ENCODE measurements at places on chromosomes 2 and 18. TPM values are rescaled to one million over a fixed set of nuclear protein-coding genes. Genes with fewer than 3 reads are reported as not detected.

DNA sequence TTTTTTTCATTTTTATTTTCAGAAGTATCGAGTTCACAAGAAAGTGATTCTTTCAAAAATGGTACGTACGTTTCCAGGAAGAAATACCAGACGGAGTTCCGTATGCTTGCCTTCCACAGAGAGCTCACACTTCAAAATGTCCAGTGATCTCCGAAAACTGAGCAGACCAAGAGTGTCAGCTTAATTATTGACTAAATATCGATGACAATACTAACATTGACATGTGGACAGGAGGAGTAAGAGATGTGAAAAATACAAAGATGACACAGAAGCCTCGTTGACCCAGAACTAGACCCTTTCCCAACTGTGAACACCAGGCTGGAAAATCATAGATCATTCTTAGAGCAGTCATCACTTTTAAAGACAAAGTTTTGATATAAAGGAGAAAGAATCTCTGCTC is 440.0 kb upstream of the POU3F3 start:
- no peak for DNase-seq

DNA sequence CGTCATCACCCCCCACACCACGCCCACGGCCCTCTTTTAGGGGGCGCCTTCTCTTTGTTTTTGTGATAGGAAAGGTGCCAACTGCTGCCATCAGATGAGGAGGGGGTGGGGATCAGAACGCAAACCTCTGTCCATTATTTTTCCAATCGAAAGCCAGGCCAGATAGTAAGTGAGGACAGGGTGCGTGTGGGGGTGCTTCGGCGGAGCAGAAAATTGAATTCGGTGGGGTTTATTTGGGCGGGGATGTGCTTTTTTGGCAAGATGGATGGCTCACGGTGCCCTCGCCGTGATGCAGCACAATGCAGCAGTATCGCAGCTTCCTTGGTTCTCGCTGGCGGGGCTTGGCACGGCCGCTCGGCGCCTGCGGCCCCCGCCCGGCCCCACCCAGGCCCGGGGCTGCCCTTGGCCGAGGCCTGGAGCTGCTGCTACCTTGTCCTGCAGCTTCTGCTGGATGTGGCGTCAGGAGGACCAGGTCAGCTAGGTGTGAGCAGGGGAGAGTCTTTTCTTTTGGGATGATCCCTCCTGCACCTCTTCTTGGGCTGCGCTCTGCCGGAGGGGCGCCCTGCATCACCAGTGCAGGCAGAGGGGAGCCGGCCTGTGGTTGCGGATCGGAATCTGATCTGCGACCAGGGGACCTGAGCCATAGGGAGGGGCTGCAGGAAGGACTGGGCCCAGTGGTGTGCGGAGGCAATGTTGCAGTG is 1.3 kb downstream of the SPTBN1 start:
- no peak for DNase-seq

Gene ADGRF3
- total RNA-seq = not detected

DNA sequence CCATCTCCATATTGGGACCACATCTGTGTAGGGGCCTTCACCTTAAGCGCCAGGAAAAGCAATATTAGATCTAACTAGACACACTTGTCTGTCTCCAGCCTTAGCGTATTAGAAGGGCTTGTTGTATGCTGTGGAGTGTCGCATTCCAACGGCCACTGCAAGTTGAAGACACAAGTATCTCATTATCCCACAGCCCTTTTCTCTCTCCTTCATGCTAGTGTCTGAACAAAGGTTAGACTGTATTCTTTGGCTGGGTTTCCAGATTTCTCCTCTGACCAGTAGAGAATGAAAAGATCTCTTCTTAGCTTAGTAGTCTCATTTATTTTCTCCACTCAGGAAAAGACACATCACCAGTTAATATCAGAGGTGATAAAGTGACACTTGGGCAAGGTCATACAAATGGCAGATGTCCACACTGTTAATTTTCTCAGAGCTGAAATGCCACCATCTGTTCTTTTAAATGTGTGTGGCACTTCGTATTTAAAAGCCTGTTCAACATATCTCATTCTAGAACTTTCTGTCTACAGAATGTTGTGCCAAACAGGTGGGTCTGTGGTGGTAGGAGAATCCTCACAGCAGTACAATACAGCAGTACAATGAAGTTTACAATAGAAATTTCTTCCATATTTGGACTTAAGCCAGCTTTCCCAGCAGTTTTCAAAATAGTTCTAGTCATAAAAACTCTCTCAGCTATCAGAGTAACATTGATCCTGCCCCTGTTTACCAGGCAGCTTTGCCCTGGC is 94.0 kb upstream of the ITGA6 start:
- DNase-seq = no peak

Gene RND3
- 67.5 TPM for total RNA-seq

- no peak for DNase-seq
Measured at GRCh38 chr2:69686813-69687212, 43.3 kb upstream of the AAK1 start.

DNA sequence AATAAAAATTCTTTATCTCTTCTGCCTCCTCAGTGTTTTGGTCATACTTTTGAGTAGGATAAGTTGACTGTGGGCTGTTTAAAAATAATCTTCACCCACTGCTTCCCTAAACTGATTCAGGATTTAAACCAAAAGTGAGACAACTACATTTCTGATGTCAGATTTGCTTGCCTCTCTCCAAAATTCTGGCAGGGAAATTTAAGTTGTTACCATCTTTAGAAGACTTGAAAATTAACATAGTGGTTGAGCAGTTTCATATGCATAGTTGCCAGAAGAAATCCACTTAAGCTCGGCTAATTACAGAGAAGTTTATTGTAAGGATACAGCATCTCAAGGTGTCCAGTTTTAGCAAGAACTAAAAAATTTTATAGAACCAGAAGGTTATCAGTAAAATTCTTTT is 57.0 kb downstream of the MAIP1 start:
- no peak for DNase-seq

GRCh38 chr18:79693561-79694205 is 14.1 kb downstream of the CTDP1 start:
- DNase-seq = peak; percentile 78

- DNase-seq = no peak
Measured at GRCh38 chr2:216742411-216742810, 47.1 kb upstream of the IGFBP5 start.

Gene SULT6B1
- not detected for total RNA-seq

DNA sequence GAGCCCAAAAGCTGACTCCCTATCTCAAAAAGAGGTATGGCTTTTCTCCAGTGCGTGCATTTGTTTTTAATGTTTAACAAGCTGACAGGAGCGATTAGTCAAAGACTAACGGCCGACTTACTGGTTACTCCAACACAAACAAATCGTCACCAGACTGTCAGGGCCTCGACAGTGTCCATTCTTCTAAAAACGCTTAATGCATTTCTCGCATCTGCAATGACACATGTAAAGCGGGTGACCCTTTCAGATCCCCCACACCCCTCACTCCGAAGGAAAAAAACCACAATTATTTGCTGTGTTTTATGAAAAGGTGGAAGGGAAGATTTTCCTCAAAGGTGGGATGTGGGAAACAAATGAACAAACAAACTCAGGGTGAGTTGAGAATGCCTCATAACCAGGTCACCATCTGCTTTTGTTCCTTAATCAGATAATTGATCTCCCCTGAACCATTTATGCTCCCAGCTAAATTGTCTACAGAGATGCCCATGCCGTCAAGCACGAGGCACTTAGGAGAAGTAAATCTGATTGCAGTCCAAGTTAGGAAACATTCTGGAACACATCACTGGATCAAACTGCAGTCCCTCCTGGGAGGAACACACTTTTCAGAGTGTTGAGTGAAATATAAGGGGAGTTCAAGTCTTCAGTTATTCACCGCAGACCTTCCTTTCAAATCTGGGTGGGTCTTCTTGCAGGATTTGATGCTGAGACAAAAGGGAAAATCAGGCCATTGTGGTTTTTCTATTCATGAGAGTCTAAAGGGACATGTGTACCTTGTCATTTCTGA is 340.8 kb downstream of the CMPK2 start:
- no peak for DNase-seq

- peak; percentile 76 for DNase-seq
Measured at GRCh38 chr2:240596080-240596460, 9.5 kb downstream of the CAPN10 start.

Gene MPHOSPH10
- 28.3 TPM for total RNA-seq

Gene IL37
- not detected for total RNA-seq

DNA sequence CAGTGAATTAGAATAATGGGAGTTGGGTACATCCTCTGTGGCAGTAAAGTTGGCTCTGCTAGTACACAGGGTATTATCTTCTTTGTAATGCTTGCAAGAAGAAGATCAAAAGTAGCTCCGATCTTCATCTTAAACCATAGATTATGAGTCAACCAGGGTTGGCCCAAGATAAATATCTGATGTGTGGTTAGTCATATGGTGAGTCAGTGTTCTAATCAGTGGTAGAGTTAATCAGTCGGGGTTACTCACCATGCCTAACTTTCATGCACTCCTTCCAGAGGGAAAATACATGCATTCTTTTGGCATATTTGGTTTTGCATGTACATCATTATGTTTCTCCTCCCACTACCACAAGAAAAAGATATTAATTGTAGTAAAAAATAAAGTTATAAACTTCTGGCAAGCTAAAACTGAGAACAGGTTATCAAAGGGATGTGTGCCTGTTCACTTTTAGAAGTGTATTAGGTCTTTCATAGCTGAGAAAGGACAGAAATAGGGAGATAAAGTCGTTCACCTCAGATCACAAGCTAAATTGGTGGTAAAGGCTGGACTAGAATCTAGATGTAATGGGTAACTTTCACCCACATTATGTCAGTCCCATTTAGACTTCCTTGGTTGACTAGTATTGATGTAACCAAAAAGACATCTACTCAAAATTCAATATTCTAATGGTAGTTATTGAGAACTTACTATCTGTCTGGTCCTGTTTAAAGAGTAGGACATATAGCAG is 684.4 kb downstream of the IRS1 start:
- no peak for DNase-seq

- DNase-seq = peak; percentile 84
Measured at GRCh38 chr2:144519934-144520731, at the start of gene ZEB2. Gene ZEB2 (minus strand): TSS chr2:144520119. CDS start chr2:144517350, 2,769 bp downstream.

GRCh38 chr2:9002637-9003365 is 683 bp downstream of the MBOAT2 start:
- DNase-seq = peak; percentile 84

- no peak for DNase-seq
Measured at GRCh38 chr2:240705204-240705791, 13.6 kb downstream of the AQP12A start.

DNA sequence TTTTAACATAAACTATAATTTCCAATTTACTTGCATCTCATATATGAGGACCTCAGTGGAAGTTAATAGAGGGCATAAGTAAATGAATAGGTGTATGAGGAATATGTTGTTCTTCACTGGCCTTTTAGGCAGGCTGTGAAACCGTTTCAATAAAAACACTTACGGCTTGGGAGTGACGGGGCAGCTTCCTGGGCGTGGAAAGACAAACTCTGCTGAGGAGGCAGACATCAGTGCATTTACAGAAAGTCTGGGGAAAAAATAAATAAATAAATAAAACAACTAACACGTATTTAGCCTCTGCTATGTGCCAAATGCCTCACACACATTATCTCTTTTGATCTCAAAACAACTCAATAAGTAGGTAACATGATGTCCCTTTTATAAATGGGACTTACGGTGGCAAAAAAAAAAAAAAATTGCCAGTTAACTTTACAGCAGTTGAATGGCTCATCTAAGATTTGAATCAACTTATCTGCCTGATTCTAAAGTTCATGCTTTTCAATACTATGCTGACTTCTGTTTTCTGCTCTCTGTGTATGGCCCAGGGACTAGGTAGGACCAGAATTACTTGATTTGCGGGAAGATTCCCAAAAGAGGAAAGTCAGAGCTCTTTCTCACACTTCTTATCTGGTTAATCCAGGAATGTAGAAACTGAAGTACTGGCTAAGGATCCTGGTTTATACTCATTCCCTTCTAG is 77.5 kb upstream of the LRATD1 start:
- DNase-seq = no peak

- no peak for DNase-seq
Measured at GRCh38 chr2:197090742-197091367, 164.3 kb upstream of the PGAP1 start.

DNA sequence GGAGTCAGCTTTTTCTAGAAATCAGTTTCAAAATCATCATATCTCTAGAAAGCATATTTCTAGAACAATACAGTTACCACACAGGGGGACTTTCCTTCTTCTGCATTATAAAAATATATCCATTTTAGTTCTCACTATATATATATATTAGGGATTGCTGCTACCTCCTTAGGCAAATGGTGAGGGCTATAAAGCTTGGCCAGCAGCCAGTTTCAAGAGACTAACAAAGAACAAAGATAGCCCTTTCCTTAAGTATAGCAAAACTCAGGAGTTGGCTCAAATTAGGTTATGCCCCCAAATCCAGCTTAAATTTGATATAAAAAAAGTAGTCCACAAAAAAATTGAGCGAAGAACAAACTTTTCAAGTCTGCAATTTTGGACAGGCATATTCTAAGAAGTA is 70.0 kb downstream of the EIF2AK3 start:
- DNase-seq = no peak

Gene ACP1
- 54.0 TPM for total RNA-seq

DNA sequence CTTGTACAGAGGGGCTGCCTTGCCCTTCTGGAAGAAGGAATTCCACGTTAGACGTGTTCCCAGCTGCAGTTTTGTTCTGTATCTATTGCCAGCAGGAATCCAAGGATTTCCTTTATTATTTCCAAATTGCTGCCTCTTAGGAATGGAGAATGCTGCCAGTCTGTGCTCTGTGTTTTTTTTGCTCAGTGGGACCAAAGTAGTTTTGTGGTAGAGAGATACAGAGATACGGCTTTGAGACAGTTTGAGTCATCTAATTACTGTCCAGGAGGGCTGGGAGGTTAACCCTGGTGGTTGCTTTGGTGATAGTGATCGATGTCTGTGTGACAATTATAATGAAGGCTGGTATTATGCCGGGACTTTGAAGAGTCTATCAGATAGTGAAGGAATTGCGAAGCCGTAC is 26.3 kb downstream of the ASAP2 start:
- no peak for DNase-seq

Gene STPG4
- 0.52 TPM for total RNA-seq

DNA sequence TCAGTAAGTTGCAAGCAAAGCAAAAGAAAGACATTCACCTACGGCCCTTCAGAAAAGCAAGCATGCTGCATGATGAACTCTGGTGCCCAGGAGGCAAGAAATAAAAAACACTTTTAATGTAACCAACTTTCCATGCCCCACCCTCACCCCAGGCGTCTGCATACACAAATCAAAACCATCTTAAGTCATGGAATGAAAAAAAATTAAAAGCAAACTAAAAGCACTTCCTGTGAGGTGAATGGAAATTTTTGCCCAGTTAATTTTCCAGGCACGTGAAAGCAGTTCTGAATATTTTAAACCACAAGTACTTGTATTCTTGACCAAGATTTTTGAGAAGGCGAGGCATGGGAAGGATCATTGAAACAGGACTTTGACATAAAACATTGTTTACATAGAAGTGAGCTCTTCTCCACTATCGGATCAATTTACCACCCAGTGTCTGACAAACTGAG is 2.5 kb upstream of the ICOS start:
- DNase-seq = no peak

Gene FSIP2
- 0.81 TPM for total RNA-seq

Gene MRO
- 1.4 TPM for total RNA-seq

All from posterior vena cava (tissue), 2 donors.